ENCODE measurements at places on chromosomes 2 and 18.

DNA sequence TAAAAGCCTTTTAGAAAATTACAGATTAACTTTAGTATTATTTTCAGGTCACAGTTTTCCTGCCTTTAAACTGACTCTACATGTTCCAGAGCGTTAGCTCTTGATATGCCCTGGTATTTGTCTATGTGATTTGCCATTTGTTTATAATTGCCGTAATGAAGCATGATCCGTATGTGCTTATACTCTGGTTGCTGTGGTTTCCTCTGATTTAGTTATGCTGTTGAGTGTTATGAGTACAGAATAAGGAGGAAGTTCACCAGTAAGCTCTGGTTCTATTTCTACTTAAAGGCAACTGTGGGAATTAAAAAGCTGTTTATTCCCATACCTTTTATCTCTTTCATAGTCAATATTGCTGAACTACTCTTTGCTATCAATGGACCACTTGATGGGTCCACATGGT lies 123.5 kb downstream of the OSBPL6 start:
- DNase-seq = no peak

GRCh38 chr2:46815121-46815802 lies 100.3 kb downstream of the MCFD2 start:
- no peak for DNase-seq

GRCh38 chr18:56285387-56286065 lies 352.9 kb downstream of the TXNL1 start:
- DNase-seq = no peak

DNA sequence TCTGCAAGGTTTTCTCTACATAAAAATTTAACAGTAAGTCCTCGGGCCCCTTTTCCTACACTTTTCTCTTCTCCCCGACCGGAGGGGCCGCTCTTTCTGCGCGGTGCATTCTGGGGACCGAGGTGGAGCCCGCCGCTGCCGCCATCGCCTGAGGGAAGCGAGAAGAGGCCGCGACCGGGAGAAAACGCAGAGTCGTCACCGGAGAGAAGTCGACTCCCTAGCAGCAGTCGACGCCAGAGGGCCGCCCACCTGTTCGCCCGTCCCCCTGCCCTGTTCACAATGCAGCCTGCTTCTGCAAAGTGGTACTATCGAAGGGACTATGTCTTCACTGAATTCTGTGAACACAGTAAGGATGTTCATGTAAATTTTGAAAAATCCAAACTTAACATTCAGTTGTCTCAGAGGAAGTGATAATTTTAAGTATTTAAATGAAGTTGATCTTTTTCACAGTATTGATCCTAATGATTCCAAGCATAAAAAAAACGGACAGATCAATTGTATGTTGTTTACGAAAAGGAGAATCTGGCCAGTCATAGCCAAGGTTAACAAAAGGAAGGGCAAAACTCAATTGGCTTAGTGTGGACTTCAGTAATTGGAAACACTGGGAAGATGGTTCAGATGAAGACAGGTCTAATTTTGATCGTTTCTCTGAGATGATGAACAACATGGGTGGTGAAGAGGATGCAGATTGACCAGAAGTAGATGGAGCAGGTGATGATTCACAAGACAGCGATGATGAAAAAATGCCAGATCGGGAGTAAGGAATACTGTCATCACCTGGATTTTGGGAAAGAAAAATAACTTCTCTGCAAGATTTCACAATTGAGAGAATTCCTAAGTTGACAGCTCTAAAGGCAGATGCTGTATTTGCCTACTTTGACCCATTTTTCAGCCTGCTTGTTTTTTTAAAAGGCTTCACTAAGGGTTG lies 55.8 kb downstream of the ASXL2 start:
- DNase-seq = peak; percentile 34

GRCh38 chr2:168494190-168494711 lies 38.2 kb downstream of the CERS6 start:
- DNase-seq = no peak

- DNase-seq = no peak
Measured at GRCh38 chr2:69604026-69604678, 39.4 kb downstream of the AAK1 start.

DNA sequence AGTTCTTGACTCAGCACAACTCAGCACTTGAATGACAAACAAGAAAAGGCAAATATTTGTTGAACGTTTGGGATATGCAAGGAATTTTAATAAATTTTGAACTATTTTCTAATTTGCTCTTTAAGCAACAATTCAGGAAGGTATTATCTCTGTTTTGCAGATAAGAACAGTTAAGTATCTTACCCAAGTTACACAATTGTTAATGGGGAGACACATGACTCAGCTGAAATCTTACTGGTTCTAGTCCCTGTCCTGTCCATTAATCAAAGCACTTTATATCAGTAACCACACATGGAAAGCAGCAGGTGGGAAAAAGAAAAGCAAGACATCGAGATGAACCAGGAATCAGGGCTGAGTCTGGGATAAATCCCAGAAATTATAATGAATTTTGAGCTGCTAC lies 493.9 kb upstream of the PIK3C3 start:
- no peak for DNase-seq

DNA sequence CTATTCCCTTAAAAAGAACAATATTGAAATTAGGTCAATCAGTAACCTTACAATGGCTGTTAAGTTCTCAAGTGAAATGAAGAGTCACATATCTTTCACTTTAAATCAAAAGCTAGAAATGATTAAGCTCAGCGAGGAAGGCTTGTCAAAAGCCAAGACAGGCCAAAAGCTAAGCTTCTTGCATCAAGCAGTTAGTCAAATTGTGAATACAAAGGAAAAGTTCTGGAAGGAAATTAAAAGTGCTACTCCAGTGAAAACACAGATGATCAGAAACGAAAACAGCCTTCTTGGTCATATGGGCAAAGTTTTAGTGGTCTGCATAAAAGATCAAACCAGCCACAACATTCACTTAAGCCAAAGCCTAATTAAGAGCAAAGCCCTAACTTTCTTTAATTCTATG lies 402.6 kb upstream of the ZEB2 start:
- DNase-seq = no peak

GRCh38 chr2:238069021-238069709 lies 8.4 kb downstream of the SCLY start:
- DNase-seq = no peak

DNA sequence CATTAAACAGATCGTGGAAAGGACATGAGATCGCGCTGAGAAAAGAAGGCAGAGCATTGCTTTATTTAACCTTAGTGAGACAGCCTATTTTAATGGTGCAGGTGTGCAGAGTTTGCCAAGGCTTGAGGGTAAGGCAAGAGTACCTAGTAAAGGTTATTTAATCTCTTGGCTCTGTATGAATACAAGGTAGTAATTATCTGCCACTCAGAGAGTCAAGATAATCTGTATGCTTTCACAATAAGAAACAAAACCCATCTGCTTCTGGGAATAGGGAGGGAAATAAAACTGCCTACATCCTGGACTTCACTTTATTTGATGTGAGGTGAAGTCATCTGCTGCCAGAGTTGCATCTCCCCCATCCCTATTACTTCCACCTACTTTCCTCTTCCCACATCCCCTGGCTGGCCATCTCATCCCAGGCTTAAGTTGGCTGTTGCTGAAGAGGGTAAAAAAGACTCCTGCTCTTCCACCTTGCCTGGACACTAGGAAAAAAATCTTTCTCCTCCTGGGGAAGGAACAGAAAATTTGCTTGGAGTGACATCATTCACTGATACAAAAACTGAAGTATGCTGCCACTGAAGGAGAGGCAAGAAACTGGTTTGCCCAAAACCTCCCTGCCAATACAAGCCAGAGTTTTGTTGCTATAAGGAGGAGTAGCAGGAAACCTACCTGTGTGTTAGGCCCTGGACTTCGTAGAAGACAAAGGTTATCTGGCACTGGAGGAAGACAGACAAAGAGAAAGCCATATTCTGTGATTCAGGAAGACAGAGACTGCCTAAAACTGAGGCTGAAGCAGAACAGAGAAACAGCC lies 35.8 kb upstream of the ARHGAP25 start:
- no peak for DNase-seq

GRCh38 chr2:3449086-3449485 lies 69.6 kb downstream of the TRAPPC12 start:
- no peak for DNase-seq

- peak; percentile 76 for DNase-seq
Measured at GRCh38 chr2:172427256-172427989, at the start of gene ITGA6. ITGA6 (plus strand) TSS chr2:172427586.

DNA sequence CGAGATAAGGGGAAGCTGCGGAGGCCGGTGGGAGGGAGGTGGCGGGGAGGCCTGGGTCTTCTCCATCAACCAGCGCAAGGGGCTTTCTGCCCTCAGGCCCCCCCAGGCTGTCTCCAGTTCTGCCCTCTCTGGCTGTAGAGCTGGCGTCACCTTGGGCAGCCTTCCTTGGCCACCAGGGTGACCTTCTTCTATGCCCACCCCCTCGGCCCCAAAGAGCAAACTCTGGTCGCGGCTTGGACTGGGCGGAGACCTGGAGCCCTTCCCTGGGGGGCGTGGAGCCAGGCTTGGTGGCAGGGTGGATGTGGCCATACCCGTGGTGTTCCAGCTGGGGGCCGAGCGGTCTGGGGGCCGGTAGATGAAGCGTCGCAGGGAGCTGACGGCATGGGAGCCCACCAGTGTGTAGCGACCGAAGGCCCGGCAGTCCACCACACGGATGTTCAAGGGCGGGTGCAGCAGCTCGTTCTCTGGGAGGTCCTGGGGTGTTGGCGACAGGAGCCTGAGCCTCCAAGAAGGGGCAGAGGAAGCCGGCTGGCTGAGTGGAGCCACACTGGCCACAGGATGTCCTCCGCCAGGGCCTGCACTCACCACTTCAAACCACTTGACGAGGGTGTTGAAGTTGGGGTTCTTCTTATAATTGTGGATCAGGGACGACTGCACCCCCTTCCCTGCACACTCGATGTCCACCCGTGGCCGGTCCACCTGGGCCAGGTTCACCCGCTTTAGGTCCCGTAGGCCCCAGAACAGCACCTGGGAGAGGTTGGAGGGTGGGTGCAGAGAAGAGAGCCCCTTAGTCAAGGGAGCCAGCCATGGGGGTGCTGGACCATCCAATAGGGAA lies 4.9 kb downstream of the OTOF start:
- no peak for DNase-seq

- DNase-seq = no peak
Measured at GRCh38 chr2:136207030-136207623, 89.2 kb upstream of the CXCR4 start.

DNA sequence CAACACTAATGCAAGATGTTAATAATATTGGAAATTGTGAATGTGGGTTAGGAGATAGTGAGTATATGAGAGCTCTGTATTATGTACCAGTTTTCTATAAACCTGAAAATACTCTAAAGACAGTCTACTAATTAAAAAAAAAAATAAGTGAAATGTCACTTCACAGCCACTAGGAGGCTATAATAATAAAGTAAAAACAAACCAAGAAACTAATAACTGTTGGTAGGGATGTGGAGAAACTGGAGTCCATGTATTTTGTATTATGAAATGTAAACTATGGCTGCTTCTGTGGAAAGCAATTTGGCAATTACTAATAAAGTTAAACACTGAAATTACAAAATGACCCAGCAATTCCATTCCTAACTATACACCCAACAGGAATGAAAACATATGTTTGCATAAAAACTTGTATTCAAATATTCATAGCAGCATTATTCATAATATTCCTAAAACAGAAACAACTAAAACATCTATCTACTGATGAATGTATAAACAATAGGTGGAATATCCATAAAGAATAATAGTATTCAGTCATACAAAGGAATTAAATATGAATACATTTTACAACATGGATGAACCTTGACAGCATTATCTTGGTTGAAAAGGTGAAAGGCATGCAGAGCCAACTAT lies 36.2 kb downstream of the CCDC178 start:
- no peak for DNase-seq

DNA sequence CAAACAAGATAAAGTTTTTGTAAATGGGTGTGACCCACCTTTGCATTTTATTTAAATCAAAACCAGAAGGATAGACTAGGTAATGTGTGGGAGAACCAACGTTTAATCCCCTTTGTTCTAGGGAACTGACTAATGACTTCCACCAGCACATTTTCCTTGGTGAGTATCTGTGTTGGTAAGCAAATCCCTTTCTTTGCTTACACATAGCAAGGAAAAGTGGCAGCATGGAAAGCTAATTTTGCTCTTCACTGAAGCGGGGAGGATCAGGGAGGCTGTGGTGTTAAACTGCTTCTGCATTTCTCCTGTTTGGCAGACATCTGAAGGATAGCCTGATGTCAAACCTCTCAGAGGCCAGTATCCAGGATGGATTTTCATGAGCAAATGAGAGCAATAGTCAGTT lies 331.1 kb downstream of the PTPRM start:
- DNase-seq = no peak

DNA sequence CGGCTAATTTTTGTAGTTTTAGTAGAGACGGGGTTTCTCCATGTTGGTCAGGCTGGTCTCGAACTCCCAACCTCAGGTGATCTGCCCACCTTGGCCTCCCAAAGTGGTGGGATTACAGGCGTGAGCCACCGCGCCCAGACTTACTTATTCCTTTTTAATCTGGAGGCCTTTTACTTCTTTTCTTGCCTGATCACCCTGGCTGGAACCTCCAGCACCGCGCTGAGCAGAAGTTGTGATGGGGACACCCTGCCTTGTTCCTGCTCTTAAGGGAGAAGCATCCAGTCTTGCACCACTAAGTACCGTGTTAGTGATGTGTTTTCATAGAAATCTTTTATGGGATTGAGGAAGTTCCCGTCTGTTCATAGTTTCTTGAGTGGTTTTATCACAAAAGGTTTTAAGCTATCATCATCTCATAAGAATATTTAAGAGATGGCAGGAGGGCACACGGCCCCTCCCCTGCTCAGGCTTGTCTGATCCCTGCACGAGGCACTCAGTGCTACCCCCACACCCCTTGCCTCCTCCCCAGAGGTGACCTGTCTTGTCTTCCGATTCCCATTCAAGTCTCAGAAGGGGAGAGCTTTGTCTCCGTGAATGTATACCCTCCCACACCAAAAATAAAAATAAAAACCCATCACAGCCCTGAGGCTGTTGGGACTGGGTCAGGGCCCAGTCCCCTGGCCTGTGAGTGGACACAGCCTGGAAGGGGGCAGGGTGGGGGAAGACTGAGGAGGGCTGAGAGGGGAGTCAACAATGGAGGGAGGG lies 65.3 kb upstream of the SMAD7 start:
- no peak for DNase-seq

DNA sequence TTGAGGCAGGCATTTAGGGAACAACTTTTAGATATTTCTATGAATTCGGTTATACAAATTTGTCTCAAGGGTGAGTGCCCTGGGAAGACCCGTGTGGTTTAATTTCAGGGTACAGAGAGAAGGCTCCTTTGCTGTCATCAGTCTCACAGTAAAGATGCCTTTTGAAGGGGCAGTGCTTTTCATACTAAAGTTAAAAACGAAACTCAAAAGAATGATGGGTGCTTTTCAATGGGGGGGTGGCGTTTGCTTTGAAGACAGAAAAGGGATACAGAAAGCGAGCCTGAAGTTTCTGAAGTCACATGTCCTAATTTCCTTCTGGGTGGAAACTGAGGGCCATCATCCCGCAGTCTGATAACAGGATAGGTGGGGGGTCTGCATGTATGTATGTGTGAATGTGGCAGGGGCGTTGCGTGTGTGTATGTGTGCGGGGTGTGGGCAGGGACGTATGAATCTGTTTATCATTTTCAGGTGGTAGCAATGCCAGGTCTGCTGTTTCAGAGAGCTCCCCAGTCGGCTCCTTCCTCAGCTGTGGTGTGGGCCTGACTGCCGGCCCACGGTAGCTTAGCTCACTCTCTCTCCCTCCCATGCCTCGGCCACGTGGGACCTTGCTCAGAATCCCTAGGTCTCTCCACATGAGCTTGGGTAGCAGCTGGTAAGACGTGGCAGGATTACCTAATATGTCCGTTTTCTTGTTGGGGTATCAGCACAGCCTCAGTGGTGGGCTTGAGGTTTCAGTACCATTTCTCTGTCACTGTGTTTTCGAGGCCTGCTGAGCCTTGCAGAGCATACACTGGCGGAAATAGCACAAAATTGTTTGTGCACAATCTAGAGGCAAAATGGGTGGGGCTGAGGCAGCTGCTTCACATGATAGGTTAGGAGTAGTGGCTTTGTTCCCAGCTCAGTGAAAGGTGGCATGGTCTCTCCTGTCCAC lies 32.7 kb downstream of the ARHGAP25 start:
- DNase-seq = peak; percentile 11
